Small intestine (tissue), 16 donors: ENCODE measurements at places on chromosomes 7 and 10. TPM values are rescaled to one million over a fixed set of nuclear protein-coding genes. Genes with fewer than 3 reads are reported as not detected.

The ACSM6 gene
- not detected for polyA plus RNA-seq

The OR2A1 gene
- not detected for polyA plus RNA-seq

- no peaks in the 10 kb centered on the region for H3K36me3 ChIP-seq
- no peak for DNase-seq
- H3K27me3 ChIP-seq: no peaks in the 10 kb centered on the region
- no peak overlapping the region for H3K4me3 ChIP-seq
- no peaks in the 10 kb centered on the region for H3K4me1 ChIP-seq
Measured at GRCh38 chr10:59587756-59588140, 121.9 kb downstream of the SLC16A9 start.

DNA sequence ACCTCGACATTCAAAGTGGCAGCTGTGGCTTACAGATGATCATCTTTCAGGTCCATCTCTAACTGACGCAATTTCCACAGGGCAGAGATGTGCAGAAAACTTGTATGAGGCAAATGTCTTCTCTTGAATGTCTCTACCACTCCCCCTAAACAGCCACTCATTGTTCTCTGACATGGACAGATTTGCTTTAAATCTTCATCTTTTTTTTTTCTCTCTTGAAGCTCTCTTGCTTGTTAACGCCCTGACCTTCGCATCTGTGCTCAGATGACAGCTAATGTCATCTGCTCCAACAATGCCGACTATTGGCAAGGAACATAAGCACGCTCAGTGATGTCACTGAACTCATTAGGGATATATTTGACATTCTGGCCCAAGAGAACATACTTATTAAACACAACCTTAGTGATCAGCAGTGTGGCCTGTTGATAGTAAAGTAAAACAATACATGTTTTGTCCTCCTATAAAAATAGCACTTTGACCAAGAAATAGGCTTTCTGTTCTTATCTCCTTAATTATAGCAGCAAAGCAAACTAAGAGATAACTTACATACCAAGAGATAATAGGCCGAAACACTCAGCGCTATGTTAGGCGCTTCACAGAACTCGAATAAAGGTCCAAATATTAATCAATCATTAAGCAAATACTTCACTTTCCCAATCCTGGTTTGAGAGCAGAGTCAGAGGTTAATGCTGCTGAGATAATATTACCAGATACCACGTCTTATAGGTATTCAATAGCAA, 583.5 kb downstream of the PARD3 start:
- H3K4me1 ChIP-seq: peaks cover 6% of the 10 kb centered on the region
- H3K4me3 ChIP-seq: no peak overlapping the region

- no peak overlapping the region for H3K4me3 ChIP-seq
- DNase-seq: no peak
- no peak overlapping the region for H3K27ac ChIP-seq
- H3K36me3 ChIP-seq: no peaks in the 10 kb centered on the region
- H3K27me3 ChIP-seq: no peaks in the 10 kb centered on the region
- H3K4me1 ChIP-seq: no peaks in the 10 kb centered on the region
Measured at GRCh38 chr10:30959836-30960210, 71.8 kb downstream of the ZNF438 start.

- no peak overlapping the region for H3K27ac ChIP-seq
- no peaks in the 10 kb centered on the region for H3K4me1 ChIP-seq
- no peak overlapping the region for H3K4me3 ChIP-seq
- H3K36me3 ChIP-seq: no peaks in the 10 kb centered on the region
- H3K27me3 ChIP-seq: no peaks in the 10 kb centered on the region
Measured at GRCh38 chr7:46625032-46625431, 704.0 kb upstream of the IGFBP3 start.

GRCh38 chr7:137546671-137547070, 203.1 kb upstream of the PTN start:
- no peak for DNase-seq
- no peak overlapping the region for H3K27ac ChIP-seq
- H3K4me3 ChIP-seq: no peak overlapping the region
- H3K36me3 ChIP-seq: no peaks in the 10 kb centered on the region

- H3K27me3 ChIP-seq: no peaks in the 10 kb centered on the region
- H3K36me3 ChIP-seq: no peaks in the 10 kb centered on the region
- no peak overlapping the region for H3K4me3 ChIP-seq
- H3K4me1 ChIP-seq: no peaks in the 10 kb centered on the region
Measured at GRCh38 chr10:97731346-97732051, 5.4 kb upstream of the ZFYVE27 start.

GRCh38 chr10:73086816-73087215, 9.8 kb downstream of the P4HA1 start:
- no peaks in the 10 kb centered on the region for H3K36me3 ChIP-seq
- no peaks in the 10 kb centered on the region for H3K4me1 ChIP-seq
- no peak overlapping the region for H3K4me3 ChIP-seq
- H3K27ac ChIP-seq: no peak overlapping the region
